ENCODE measurements at places on chromosomes 5 and 9.

DNA sequence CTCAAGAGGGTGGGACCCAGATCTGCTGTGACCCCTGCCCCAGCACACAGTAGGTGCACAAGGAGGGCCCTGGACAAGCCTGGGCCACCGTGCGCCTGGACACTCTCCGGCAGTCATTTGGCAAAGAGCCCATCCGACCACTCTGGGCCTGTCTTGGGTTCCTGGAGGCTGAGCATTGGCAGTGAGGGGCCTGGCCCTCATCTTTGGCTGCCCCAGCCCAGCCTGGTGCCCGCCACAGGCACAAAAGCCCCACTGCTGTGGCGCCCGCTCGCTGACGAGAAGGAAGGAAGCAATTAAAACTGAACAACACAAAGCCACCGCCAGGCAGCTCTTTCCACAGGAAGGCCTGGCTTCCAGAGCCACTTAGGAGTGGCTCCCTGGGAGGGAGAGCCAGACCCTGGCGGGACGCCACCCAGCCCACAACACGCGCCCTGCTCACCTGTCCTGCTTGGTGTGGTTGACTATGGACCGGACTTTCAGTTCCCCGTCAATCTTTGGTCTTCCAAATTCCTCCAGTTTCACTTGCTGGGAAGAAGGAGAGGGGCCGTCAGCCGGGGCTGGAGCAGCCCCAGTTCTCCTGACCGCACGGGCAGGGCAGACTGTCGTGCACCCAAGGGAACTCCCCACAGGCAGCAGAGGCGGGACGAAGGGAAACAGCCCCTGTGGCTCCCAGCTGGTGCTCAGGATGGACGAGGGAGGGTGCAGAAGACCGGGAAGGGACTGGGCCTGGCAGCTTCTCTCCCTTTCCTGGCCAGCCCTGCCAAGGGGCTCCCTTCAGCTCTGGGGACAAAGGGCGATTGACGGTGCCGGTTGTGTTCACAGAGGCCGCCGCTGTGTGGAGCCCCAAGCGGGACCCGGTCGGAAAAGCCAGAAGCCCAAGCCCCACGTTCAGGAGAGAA, 50.9 kb upstream of the SARDH start:
- peaks cover 14% of the 10 kb centered on the region for H3K36me3 ChIP-seq
- H3K4me3 ChIP-seq = no peak overlapping the region
- H3K27me3 ChIP-seq = no peaks in the 10 kb centered on the region
- H3K27ac ChIP-seq = peak overlapping the region; percentile 82
- no peaks in the 10 kb centered on the region for H3K4me1 ChIP-seq

GRCh38 chr9:87867391-87867790, 15.3 kb upstream of the SPATA31E1 start:
- peaks cover 16% of the 10 kb centered on the region for H3K4me1 ChIP-seq
- H3K27ac ChIP-seq = no peak overlapping the region
- no peaks in the 10 kb centered on the region for H3K36me3 ChIP-seq
- H3K4me3 ChIP-seq = no peak overlapping the region

- no peak for DNase-seq
- no peaks in the 10 kb centered on the region for H3K36me3 ChIP-seq
- no peak overlapping the region for H3K27ac ChIP-seq
- no peak overlapping the region for H3K4me3 ChIP-seq
- H3K4me1 ChIP-seq = peaks cover 2% of the 10 kb centered on the region
Measured at GRCh38 chr5:179212870-179213269, 132.4 kb downstream of the ADAMTS2 start.

GRCh38 chr9:94624629-94625028, 14.7 kb downstream of the FBP1 start:
- no peak for DNase-seq
- H3K36me3 ChIP-seq = no peaks in the 10 kb centered on the region
- no peak overlapping the region for H3K4me3 ChIP-seq
- H3K4me1 ChIP-seq = peaks cover 3% of the 10 kb centered on the region

DNA sequence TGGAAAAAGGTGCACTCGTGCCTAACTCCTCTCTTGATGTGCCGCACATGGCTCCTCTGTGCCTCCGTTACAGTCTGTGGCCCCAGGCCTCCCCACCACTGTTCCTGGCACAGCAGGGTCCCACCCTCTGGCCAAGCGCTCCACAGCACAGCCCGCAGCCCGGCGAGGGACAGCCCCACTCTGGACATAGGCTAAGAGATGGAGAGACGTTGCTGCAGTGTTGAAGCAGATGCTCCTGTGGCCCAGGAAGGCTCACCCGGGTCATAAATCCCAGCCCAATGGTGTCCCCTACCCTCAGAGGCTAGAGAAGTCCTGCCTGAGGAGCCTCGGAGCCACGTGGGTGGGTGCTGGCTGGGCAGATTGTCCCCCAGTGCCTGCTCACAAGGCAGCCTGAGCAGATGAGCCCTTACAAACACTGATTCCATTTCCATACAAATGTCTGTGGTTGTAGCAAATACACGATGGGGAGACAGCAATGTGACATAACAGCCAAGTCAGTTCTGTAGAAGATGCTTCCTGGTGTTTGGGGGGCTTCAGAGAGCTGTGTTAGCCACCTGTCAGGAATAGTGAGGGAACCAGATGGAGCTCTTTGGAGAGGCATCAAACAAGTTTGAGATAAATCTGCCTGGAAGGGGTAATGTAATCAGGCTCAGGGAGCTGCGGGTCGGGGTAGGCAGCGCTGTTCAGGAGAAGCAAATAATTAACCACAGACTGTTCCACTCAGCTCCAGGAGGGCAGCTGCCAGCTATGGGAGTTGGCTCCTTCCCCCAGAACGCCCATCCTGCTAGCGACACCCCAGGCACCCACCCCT, 41.7 kb downstream of the C5orf15 start:
- no peaks in the 10 kb centered on the region for H3K36me3 ChIP-seq
- H3K27me3 ChIP-seq = no peaks in the 10 kb centered on the region
- H3K4me1 ChIP-seq = peaks cover 15% of the 10 kb centered on the region
- no peak for DNase-seq

DNA sequence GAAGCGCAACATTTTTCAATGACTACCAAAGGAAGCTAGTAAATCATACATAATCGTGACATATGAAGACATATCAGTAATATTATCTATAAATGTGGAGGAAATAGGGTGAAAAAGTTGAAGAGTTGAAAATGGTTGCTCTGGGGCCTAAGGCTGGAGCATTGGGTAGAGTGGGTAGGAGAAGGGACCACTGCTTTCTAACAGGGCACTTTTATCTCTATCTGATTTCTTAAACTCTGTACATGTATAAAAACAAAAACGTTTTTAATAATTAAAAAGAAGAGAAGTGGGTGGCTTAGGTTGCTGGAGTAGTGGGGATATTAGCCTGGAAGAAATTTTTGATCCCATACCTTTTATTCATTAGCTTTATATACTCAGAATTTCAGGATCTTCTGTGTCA, 44.2 kb upstream of the ITGA1 start:
- H3K36me3 ChIP-seq = no peaks in the 10 kb centered on the region
- H3K4me3 ChIP-seq = no peak overlapping the region
- no peaks in the 10 kb centered on the region for H3K4me1 ChIP-seq

GRCh38 chr5:32989815-32990214, 278.7 kb downstream of the NPR3 start:
- H3K36me3 ChIP-seq = no peaks in the 10 kb centered on the region
- H3K27ac ChIP-seq = no peak overlapping the region
- H3K4me1 ChIP-seq = peaks cover 4% of the 10 kb centered on the region
- H3K4me3 ChIP-seq = no peak overlapping the region

GRCh38 chr5:93599399-93600120, 16.5 kb downstream of the NR2F1 start:
- no peak overlapping the region for H3K27ac ChIP-seq
- peak; percentile 38 for DNase-seq
- H3K4me3 ChIP-seq = no peak overlapping the region

- H3K4me1 ChIP-seq = 0 out of 2 replicates have a peak, but pooled peaks cover 5% of the 10 kb centered on the region
- no peaks in the 10 kb centered on the region for H3K36me3 ChIP-seq
- H3K27me3 ChIP-seq = no peaks in the 10 kb centered on the region
- no peak overlapping the region for H3K4me3 ChIP-seq
- H3K27ac ChIP-seq = no peak overlapping the region
- DNase-seq = no peak
Measured at GRCh38 chr9:130487500-130487899, 42.7 kb downstream of the ASS1 start.

- no peak for DNase-seq
- H3K27me3 ChIP-seq = no peaks in the 10 kb centered on the region
- no peak overlapping the region for H3K4me3 ChIP-seq
- H3K36me3 ChIP-seq = peaks cover 32% of the 10 kb centered on the region
Measured at GRCh38 chr9:94277885-94278536, 18.9 kb downstream of the ZNF169 start.

GRCh38 chr5:766666-767431, 17.7 kb downstream of the ZDHHC11B start:
- 0 out of 2 replicates have a peak, but pooled peaks cover 2% of the 10 kb centered on the region for H3K4me1 ChIP-seq
- DNase-seq = no peak
- H3K36me3 ChIP-seq = peaks cover 18% of the 10 kb centered on the region
- H3K27ac ChIP-seq = no peak overlapping the region
- no peak overlapping the region for H3K4me3 ChIP-seq
- 0 out of 2 replicates have a peak, but pooled peaks cover 2% of the 10 kb centered on the region for H3K27me3 ChIP-seq

DNA sequence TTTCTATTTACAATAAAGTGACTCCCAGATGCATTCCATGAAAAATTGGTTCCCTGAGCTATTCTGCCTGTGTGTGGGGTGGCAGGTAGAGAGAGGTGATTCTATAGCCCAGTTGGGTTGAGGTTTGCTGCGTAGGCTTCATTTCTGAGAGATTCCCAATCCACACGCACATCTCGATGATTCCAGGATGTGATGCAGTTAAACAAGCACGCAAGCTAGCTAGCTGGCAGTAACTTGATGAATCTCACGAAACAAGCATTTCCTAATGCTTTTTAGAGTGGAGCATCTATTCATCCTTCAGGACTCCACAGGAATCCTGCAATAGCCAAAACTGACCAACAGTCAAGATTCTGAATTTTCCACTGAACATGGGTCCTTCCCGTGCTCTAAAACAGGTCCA, 43.8 kb upstream of the CER1 start:
- H3K27me3 ChIP-seq = no peaks in the 10 kb centered on the region
- no peak for DNase-seq
- peaks cover 6% of the 10 kb centered on the region for H3K4me1 ChIP-seq
- no peaks in the 10 kb centered on the region for H3K36me3 ChIP-seq

DNA sequence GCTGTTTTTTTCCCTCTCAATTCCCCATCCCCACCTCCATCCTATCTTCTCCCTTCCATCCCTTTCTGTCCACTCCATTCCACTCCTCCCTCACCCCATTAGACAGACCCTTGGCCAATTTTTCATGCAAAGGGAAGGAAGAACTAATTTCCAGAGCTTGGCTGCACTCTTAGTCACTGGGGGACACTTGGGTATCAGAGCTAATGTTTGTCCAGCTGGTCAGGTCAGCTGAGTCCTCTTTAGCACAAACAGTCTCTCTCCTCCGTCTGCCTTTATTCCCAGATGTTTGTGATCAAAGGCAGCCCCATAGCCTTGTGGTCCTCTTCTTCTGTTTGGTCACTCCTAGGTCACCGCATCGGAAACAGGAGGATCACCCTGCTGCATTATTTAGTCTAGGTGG, 148.5 kb downstream of the NMUR2 start:
- no peak overlapping the region for H3K4me3 ChIP-seq
- DNase-seq = no peak
- no peaks in the 10 kb centered on the region for H3K4me1 ChIP-seq
- no peaks in the 10 kb centered on the region for H3K36me3 ChIP-seq
- no peak overlapping the region for H3K27ac ChIP-seq

DNA sequence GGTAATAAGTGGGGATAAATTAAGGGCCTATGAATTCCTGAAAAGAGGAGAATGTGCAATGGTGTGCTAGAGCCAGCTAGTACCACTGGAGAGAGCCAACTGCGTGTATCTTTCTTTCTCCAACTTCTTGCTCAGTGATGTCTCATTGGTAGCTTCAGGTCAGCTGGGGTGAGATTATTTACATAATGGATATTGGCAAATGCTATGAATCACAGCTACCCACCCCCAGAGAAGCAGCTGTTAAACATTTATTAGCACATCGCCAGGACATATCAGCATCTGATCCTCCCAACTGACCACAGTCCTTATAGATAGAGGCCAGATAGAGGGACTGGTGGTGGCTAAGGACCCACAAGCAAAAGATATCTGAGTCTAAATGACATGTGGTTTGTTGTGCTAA, 421.3 kb downstream of the ACTL7B start:
- no peak for DNase-seq
- H3K27ac ChIP-seq = no peak overlapping the region
- no peaks in the 10 kb centered on the region for H3K4me1 ChIP-seq
- peaks cover 8% of the 10 kb centered on the region for H3K36me3 ChIP-seq
- H3K27me3 ChIP-seq = no peaks in the 10 kb centered on the region

DNA sequence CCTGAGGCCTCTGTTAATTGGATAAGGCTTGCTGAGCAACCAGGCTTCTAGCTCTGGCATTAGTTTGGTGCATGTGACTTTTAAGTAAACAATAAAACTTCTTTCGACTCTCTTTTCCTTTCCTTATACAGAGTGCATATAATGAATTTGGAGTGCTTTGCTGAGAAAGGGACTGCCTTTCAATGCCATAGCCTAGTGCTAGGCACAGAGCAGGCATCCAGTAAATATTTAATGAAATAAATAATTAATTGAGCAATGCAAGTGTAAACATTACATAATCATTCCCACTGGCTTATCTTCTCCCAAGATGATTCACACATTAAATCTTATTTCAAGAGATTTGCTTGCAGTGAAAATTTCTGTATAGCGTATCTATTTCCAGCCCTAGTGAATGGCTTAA, 74.1 kb downstream of the NMUR2 start:
- H3K27ac ChIP-seq = no peak overlapping the region
- no peaks in the 10 kb centered on the region for H3K27me3 ChIP-seq
- peaks cover 10% of the 10 kb centered on the region for H3K4me1 ChIP-seq
- H3K36me3 ChIP-seq = no peaks in the 10 kb centered on the region
- H3K4me3 ChIP-seq = no peak overlapping the region

GRCh38 chr5:24351285-24351684, 293.5 kb downstream of the CDH10 start:
- H3K27ac ChIP-seq = no peak overlapping the region
- H3K4me1 ChIP-seq = no peaks in the 10 kb centered on the region
- H3K4me3 ChIP-seq = no peak overlapping the region
- H3K27me3 ChIP-seq = no peaks in the 10 kb centered on the region
- H3K36me3 ChIP-seq = no peaks in the 10 kb centered on the region
- no peak for DNase-seq

DNA sequence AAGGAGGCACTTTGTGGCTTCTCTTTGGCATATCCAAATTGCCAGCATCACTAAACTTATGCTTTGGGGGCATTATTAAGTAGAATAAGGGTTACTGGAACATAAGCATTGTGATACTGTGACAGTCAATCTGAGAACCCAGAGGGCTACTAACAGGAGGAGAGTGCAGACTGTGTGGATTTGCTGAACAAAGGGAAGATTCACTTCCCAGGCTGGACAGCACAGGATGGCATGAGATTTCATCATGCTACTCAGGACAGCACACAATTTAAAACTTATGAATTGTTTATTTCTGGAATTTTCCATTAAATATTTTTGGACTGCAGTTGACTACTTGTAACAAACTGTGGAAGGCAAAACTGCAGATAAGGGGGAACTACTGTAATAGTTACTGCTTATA, 212.5 kb downstream of the TMC1 start:
- H3K36me3 ChIP-seq = peaks cover 18% of the 10 kb centered on the region
- no peak overlapping the region for H3K4me3 ChIP-seq
- no peaks in the 10 kb centered on the region for H3K27me3 ChIP-seq
- H3K27ac ChIP-seq = no peak overlapping the region

GRCh38 chr9:134068744-134069479, 1.1 kb upstream of the BRD3 start:
- peak overlapping the region; percentile 72 for H3K4me3 ChIP-seq
- peaks cover 21% of the 10 kb centered on the region for H3K4me1 ChIP-seq
- H3K36me3 ChIP-seq = no peaks in the 10 kb centered on the region
- no peak overlapping the region for H3K27ac ChIP-seq

GRCh38 chr5:75116856-75117255, 64.5 kb upstream of the GCNT4 start:
- H3K27me3 ChIP-seq = no peaks in the 10 kb centered on the region
- no peak for DNase-seq
- no peak overlapping the region for H3K4me3 ChIP-seq
- no peak overlapping the region for H3K27ac ChIP-seq

Measured in WTC11 (cell line).